Mammary epithelial cell (primary cell): ENCODE measurements at places on chromosomes 5 and 9. TPM values are rescaled to one million over a fixed set of nuclear protein-coding genes. Genes with fewer than 3 reads are reported as not detected.

The EIF4E1B gene
- not detected in 2 replicates for total RNA-seq

The SLC34A1 gene
- 0.09 TPM in 1 of 2 replicates, not detected in the other for total RNA-seq

The ECM2 gene
- 1.3 TPM for total RNA-seq

The HACD4 gene
- 0.67 TPM for total RNA-seq

GRCh38 chr9:26219961-26220360 is 541.7 kb upstream of the TUSC1 start:
- no peak for DNase-seq

The LIX1 gene
- total RNA-seq: not detected in 2 replicates

The LHX3 gene
- not detected for total RNA-seq

DNA sequence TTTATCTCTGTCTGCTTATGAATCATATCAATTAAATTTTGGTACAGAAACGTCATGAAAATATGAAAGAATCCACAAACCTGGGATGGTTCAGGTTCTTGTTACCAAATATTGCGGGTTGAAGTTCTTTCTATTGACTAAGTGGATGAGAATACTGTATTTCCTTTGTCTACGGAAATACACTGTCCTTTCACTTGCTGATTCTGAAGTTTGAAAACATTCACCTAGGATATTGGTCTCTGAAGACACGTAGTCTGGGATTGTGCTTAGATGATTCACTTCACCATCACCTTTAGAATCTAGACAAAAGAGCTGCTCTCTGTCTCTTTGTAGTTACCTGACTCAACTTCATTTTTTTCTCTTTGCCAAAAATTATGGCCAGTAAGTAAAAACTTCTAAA is 222.4 kb downstream of the FBN2 start:
- DNase-seq: peak; percentile 78
